ENCODE measurements at places on chromosomes 4 and X.

DNA sequence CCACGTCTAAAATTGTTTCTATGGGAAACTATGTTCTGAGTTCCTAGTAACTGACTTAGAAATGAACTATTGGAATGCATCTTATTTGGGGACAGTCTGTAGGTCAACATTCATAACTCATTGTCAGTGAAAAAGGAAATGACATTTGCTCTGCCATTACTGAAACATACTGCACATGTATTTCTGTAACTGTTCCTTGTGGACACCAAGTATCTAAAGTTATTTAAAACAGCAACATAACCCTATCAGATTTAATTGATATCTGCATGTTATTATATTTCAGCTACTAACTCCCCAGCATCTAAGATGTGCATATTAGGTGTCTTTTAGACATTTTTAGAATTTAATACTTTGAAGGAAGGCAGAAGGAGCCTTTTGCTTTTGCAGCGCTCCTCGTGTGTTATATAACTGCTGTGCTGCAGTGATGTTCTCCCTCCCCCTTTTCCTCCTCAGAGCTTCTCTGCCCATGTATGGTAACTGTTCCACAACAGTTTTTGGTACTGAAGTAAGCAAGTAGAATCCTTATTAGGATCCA, 37.2 kb upstream of the TMEM131L start:
- DNase-seq, result no peak

DNA sequence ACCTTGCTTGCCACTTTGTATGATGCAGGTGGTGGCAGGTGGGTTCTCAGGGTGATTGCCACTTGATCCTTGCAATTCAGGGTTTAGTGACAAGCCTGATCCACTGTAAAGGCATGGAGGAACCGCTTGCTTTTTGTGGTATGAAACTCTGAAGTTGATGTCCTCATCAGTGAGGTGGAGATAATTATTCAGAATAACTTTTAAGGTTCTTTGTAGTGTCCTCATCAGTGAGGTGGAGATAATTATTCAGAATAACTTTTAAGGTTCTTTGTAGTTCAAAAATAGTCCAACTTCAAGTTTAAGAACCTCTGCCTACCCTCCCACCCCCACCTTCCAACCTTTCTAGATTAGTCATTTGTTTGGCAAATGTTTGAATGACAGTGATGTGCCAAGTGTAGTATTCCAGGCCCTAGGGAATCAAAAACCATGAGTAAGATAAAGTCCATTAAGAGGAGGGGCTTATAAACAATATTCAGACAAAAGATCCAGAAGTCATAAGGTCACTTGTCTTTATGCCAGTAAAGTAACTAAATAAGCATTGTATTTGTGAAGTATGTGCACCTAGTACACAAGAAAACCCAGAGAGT, 51.2 kb downstream of the DCUN1D4 start:
- DNase-seq, result peak; percentile 14

GRCh38 chr4:128376958-128377357, 89.3 kb upstream of the PGRMC2 start:
- no peak for DNase-seq

DNA sequence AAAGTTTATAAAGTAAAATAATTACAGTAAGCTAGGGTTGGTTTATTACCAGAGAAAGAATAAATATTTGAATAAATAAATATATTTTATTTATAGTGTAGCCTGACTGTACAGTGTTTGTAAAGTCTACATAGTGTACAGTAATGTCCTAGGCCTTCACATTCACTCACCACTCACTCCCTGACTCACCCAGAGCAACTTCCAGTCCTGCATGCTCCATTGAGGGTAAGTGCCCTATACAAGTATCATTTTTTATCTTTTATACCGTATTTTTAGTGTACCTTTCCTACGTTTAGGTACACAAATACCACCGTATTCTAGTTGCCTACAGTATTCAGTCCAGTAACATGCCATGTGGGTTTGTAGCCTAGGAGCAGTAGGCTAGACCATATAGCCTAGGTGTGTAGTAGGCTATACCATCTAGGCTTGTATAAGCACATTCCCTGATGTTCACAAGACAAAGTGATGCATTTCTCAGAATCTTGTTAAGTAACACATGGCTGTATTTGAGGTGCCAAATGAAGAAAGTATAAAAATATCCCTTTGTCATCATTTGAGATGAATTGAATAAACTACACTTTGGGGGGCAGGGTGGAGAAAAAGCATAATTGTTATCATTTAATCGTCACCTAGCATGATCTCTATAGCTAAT, 14.7 kb upstream of the KLHL8 start:
- no peak for DNase-seq

GRCh38 chr4:138741766-138742377, 273.7 kb upstream of the NOCT start:
- no peak for DNase-seq

GRCh38 chr4:2186133-2186864, 55.6 kb downstream of the HAUS3 start:
- no peak for DNase-seq

DNA sequence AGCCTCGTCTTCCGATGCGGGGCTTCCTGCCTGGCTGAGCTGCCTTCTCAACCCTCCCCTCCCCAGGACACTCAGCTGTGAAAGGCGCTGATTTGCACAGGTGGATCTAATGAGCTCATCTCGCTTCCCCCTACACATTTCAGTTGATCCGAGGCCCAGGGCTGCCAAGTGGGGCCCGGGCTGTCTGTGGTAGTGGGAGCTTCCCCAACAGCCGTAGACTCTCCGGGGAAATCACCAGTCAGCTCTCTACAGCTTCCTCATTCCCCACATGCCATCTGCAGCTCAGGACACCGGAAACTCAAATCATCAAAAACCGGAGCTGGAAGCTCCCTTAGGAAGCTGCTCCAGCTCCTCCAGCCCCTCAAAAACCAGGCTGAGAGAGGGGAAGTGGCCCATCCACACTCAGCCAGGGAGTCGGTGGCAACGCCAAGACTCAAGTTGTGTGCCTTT, 56.2 kb downstream of the SMIM20 start:
- no peak for DNase-seq

- no peak for DNase-seq
Observed at GRCh38 chrX:42189576-42189975, 266.2 kb upstream of the CASK start.

GRCh38 chr4:8610858-8611616, 18.5 kb downstream of the CPZ start:
- DNase-seq, result no peak
